ENCODE measurements at places on chromosomes 11 and 22. TPM values are rescaled to one million over a fixed set of nuclear protein-coding genes. Genes with fewer than 3 reads are reported as not detected.

The CBL gene
- 7.8 TPM for total RNA-seq

The IGLL1 gene
- total RNA-seq = not detected

The TPBGL gene
- not detected for total RNA-seq

The SMTNL1 gene
- total RNA-seq = not detected

The ANGPTL5 gene
- not detected for total RNA-seq

The GLYATL2 gene
- total RNA-seq = not detected

The MS4A12 gene
- not detected for total RNA-seq

The GSTT2B gene
- total RNA-seq = 1.8 TPM

The PANX3 gene
- total RNA-seq = not detected

The DGAT2 gene
- total RNA-seq = 0.53 TPM

The TMEM86A gene
- total RNA-seq = 0.53 TPM

The UBQLNL gene
- not detected for total RNA-seq

The DGCR6 gene
- total RNA-seq = not detected

The SERHL2 gene
- 20.2 TPM for total RNA-seq

The MS4A6E gene
- not detected for total RNA-seq

The APOBEC3G gene
- total RNA-seq = 15.8 TPM

The NCAPD3 gene
- 17.0 TPM for total RNA-seq

The DDTL gene
- total RNA-seq = not detected

The B3GAT1 gene
- not detected for total RNA-seq

The DDIAS gene
- 3.5 TPM for total RNA-seq

The SLC5A4 gene
- total RNA-seq = not detected

The OR52E5 gene
- not detected for total RNA-seq

The OR5B21 gene
- not detected for total RNA-seq

The LTO1 gene
- total RNA-seq = 15.0 TPM

The TIRAP gene
- total RNA-seq = 1.7 TPM

The MYEOV gene
- 7.4 TPM for total RNA-seq

The EFCAB6 gene
- total RNA-seq = 1.9 TPM

The PGA4 gene
- not detected for total RNA-seq
